ENCODE measurements at places on chromosomes 11 and 22. TPM values are rescaled to one million over a fixed set of nuclear protein-coding genes. Genes with fewer than 3 reads are reported as not detected.

Gene OR52H1
- polyA plus RNA-seq: 0.15 TPM

DNA sequence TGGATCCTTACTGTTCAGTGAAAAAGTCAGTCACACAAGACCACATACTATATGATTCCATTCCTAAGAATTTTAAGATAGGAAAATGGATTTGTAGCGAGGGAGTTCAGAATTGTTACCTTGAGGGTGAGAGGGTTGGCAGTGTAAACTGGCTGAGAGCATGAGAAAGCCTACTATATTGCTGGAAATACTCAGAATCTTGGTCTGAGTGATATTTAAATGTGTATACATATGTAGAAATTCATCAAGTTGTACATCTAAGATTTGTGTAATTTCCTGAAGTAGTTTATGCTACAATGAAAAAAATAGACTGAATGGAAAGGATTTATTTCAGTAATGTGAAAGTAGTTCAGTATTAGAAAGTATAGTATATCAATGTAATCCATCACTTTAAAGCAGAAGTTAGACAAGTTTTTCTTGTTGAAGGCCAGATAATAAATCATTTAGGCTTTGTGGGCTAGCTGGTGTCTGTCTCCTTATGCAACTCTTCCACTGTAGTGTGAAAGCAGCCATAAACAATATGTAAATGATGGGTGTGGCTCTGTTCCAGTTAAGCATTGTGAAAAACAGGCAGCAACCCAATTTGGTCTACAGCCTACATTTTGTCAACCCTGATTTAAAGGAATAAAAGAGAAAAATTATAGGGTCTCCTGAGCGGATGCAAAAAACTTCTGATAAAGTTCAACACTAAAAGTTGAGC, 127.2 kb upstream of the THY1 start:
- DNase-seq: no peak

DNA sequence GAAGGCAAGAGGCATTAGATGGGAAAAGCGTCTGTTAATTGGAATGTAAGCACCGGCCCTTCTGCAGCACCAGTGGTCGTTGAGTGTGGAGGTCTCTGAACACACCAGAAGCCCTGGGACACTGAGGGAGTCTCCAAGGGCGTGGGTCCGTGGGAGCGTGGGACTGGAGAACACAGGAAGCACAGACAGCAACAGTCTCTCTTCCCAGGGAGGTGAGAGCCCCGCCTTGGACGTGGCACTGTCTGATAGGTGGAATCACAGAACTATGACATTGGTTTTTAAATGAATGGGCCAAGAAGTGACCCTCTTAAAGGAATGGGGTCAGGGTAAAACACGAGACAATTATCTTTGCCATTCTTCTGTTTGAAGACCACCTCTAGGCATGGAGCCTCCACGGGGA, 28.1 kb upstream of the BID start:
- no peak for DNase-seq

DNA sequence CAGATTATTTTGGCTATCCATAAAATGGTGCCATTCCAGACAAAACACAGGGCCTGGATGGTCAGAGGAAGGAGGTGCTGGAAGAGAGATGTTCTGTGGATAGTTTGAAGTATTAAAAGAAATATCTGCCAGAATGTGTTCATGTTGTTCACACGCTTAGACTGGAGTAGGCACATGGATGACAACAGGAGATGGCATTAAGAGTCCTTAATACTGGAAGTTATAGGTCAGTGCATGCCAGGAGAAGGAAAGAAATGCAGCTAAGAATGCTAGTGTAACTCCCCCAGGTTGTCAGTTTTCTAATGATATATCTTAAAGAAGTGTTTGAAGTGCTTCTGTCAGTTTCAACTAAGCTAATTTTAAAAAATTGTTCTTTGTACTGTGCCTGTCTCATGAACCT, 20.2 kb downstream of the KREMEN1 start:
- DNase-seq: no peak

DNA sequence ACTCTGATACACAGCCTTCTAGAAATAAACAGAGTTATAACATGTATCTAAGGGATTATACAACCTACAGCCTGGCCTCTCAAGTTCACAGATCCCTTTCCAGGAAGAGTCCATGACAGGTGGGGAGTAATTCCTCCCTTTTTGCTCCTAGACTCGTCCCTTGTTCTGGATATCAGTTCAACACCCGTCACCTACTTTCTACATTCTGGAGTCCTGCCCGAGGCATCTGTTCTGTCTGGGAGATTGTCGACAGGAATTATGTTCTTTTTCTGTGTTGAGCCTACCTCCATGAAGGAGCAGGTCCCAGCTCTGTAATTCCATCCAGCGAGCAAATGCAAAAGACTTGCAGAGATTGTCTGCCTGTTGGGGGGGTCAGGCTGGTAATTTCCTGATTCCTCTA, 224.6 kb upstream of the NTM start:
- no peak for DNase-seq

- DNase-seq: no peak
Observed at GRCh38 chr22:28030473-28030872, 111.4 kb upstream of the PITPNB start.

Gene PDE2A
- polyA plus RNA-seq: 0.38 TPM

DNA sequence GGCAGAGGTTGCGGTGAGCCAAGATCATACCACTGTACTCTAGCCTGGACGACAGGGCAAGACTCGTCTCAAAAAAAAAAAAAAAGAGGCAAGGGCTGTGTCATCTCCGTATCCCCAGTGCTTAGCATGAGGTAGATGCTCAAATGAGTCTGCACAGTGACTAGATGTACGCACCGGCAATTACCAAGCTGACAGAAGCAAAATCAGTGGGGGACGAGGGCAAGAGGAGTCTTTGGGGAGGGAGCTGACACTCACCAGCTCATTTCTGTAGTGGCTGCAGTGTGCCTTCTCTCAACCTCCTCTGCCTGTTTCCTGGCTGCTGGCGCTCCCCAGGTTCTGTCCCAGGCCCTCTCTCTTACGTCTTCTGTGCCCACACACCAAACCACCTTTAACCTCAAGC, 69.9 kb downstream of the PACSIN2 start:
- no peak for DNase-seq

DNA sequence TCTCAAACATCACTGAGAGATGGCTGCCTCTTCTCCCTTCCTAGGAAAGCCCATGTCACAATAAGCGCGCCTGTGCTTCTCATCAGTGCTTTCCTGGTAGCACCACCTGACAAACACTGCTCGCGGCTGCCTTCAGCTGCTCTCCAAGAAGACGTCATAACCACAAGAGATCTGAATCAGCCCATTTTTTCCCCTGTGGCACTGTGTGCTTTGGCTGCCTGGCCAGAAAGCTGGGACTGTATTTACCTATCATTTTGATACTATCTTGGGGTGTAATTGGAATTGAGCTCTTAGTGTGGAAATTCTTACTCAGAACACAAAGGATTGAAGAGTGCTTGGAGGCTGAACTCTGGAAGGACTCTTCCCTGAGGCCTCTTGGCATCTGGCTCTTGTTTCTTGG, 50.3 kb upstream of the EHF start:
- no peak for DNase-seq

DNA sequence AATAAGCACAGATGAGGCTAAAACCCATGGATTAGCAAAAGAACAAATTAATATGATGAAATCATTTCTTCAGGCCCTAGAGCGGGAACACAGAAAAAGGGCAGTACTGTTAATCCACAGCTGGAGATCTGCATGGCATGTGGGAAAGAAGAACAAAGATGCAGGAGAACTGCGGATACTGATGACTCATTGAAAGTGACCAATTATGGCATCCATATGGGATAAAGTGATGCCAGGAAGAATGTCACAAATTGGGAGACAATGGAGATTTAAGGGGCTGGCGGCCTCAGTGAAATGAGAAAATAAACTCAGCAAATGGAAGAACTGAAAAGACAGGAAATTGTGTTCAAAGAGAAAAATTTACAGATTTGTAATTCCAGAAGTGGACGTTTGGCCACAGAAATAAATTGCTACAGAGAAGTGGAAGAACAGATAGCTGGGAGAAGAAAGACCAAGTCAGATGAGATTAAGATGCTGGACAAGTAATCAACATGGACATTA, 39.4 kb downstream of the SIK3 start:
- no peak for DNase-seq

DNA sequence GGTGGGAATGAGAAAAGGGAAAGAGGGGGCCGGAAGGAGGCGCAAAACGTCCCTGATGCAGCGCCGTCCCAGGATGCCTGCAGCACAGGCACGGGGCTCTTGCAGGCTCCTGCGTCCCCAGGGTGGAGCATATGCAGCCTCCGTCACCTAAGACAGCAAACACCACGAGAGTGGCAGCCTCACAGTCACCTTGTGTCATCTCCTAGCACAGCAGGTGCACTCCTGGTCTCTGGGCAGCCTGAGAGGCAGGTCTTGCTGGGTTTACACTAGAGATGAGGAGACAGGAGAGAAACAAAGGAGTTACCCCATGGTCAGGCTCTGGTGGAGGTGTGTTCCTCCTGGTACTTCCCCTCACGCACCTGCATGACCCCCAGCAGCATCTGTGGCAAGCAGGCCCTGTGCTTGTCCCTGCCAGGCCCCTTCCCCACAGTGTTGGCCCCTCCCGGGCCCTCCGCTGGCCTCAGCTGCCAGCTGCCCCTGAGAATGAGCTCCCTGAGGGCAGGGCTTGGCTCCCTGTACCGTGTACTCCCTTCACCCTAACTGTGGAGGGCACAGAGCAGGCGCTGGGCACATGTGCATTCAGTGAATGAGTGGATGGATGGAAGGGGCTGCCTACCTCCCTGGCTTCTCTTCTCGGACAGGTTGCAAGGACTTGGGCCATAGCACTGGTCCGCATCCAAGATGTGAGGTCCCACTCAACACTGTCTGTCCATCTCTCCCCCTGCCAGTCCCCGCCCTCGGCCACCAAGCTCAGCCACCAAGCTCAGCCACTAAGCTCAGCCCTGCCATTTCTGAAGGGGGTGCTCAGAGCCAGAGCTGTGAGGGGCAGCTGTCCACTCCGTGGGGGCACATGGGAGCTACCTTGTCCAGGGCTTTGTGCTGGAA, 988.6 kb downstream of the BRD1 start:
- no peak for DNase-seq

DNA sequence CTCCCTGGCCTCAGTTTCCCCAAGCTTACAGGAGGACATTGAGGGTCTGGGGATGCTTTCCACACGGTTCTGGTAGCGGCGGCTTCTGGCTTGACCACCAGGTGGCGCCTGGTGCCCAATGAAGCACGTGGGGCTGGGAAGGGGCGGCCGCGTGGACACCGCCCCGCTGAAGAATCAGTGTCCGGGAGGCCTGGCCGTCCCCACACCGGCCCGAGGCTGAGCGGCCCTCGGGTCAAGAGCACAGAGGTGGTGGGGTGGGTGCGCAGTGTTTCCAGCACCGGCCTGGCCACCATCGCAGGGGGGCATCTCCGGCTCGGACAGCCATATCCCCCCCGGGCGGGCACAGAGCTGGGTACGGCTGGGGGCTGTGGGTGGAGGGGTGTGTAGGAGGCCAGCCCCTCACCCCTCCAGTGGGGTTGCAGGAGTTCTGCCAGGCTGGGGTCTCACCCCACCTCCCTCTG, 27.8 kb upstream of the PPARA start:
- no peak for DNase-seq

DNA sequence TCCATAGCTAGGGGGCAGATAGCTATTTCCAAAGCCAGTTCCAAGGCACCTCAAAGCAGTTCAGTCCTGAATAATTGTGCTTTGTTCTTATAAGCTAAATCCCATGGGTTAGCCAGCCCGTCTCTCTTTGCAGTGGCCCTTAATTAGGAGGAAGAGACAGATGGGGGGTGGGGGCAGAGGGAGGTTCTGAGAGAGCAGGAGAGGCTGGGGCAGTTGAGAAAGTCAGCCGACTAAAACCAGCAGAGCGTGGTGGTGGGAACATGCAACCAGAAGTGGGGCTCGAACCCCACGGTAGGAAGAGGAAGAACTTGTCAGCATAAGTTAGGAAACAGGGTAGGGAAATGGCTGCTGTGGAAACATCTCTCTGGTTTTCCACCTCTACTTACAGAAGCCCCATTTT, 10.9 kb upstream of the SCN4B start:
- DNase-seq: no peak

Gene PYGM
- polyA plus RNA-seq: 0.05 TPM

DNA sequence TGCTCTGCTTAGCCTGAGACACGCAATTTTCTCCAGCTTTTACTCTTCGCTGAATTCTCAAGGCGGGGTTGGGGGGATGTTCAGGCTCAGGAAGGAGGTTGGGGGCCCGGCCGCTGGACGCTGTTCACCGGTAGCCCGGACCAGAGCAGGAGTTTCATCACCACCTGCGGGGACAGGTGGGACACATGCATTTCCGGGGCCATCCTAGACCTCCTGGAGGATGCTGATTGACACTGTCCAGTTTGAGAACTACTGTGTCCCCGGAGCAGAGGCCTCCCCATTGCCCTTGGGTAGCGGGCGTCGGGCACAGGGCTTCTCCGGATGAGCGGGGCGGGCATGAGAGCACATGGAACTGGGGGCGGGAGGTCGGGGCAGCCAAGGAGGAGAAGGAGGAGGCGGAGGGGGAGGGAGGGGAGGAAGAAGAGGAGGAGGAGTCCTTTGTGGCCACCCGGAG, 144.0 kb upstream of the GRK3 start:
- DNase-seq: no peak

Gene KLHL35
- polyA plus RNA-seq: 1.0 TPM

GRCh38 chr11:6251120-6251733, 8.4 kb upstream of the CCKBR start:
- peak; percentile 23 for DNase-seq

Gene TPCN2
- 12.0 TPM for polyA plus RNA-seq

Gene BCO2
- 0.51 TPM for polyA plus RNA-seq

DNA sequence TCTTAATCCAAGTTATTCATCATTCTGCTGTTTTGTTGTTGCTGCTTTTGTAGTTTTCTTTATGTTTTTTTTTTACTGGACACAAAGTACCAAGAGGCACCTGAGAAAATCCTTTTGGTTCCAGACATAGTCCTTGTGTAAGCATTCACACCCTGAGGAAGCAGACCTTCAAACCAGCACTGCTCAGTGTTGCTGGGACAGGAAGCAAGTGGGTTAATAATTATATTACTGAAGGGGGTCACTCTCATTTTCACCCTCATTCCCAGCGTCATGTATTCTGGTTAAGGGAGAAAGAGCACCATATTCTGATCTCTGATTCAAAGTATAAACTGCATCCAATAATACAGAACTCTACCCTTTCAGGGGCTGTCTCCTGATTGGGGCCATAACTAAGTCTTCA, 5.9 kb upstream of the ALKBH3 start:
- no peak for DNase-seq

DNA sequence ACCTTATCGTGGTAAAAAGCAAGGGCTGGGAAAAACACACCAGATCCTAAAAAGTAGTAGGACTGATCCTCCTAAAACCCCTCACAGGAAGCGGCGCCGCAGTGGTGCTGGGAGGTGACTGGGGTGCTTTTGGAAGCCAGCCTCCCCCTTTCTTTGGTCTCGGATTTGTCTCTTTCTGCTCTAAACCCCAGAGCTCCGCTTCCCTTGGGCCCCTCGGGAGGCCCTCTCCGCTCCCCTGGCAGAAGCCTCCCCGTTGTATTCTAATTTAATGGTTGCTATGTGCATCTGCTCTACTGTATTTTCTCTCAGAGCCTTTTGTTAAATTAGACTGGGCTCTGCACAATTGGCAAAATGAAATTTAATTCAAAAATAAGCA, 587.7 kb downstream of the OPCML start:
- DNase-seq: no peak

All from keratinocyte (primary cell).